ENCODE measurements at places on chromosomes 16 and 17. TPM values are rescaled to one million over a fixed set of nuclear protein-coding genes. Genes with fewer than 3 reads are reported as not detected.

Gene SPECC1
- total RNA-seq = 1.3 TPM

Gene CD300LF
- total RNA-seq = not detected

Gene ZNF423
- 12.1 TPM for total RNA-seq

Gene DLX4
- total RNA-seq = not detected

Gene TOX3
- not detected for total RNA-seq

Gene SYNGR3
- 0.65 TPM for total RNA-seq

Gene NEUROD2
- total RNA-seq = not detected

Gene CMTM2
- total RNA-seq = not detected

Gene GAS2L2
- not detected for total RNA-seq

Gene KRTAP2-2
- not detected for total RNA-seq

Gene CLDN9
- not detected for total RNA-seq

Gene METRNL
- 82.5 TPM for total RNA-seq

Gene MLST8
- total RNA-seq = 10.5 TPM

Gene CCL5
- total RNA-seq = 1.8 TPM

Gene SLC38A8
- total RNA-seq = not detected

Gene FA2H
- not detected for total RNA-seq

Gene TMEM238L
- not detected for total RNA-seq

Gene XAF1
- 21.0 TPM for total RNA-seq

Gene LGALS3BP
- total RNA-seq = 10.8 TPM

Gene CDH3
- not detected for total RNA-seq

Gene CEMP1
- total RNA-seq = not detected

Gene PPP1R1B
- not detected for total RNA-seq

Gene TP53TG3
- total RNA-seq = not detected

Gene FNDC8
- total RNA-seq = not detected

Gene KCTD19
- total RNA-seq = 0.16 TPM

Gene CCL8
- total RNA-seq = 0.16 TPM

Gene PIEZO1
- 280 TPM for total RNA-seq

Gene CCL17
- not detected for total RNA-seq

Gene OSBPL7
- 5.7 TPM for total RNA-seq

Gene CYGB
- 4.4 TPM for total RNA-seq

Gene MMP2
- total RNA-seq = 73.8 TPM

Gene HASPIN
- total RNA-seq = 7.4 TPM

Gene TMC8
- 0.16 TPM for total RNA-seq

Gene ASGR1
- total RNA-seq = 15.1 TPM

Gene SALL1
- total RNA-seq = not detected

Gene KRT31
- total RNA-seq = not detected

Gene FSCN2
- total RNA-seq = 1.1 TPM

Gene KRT24
- not detected for total RNA-seq

Gene PRKCB
- not detected for total RNA-seq

Gene GDPD3
- 2.5 TPM for total RNA-seq

Gene BIRC5
- total RNA-seq = 36.3 TPM

Gene ADPRM
- total RNA-seq = 8.3 TPM

Gene MYH11
- 0.32 TPM for total RNA-seq

Gene CDC42EP4
- 10.7 TPM for total RNA-seq

Gene SHPK
- 23.5 TPM for total RNA-seq

Gene ASIC2
- total RNA-seq = not detected

Gene DLX3
- not detected for total RNA-seq

Gene ATP2A1
- 0.16 TPM for total RNA-seq

Measured in bladder microvascular endothelial cell (primary cell).